Iris pigment epithelial cell (primary cell): ENCODE measurements at places on chromosomes 1 and 21.
A peak's percentile ranks its signal among the peaks of the same experiment; 100 is the strongest.

DNA sequence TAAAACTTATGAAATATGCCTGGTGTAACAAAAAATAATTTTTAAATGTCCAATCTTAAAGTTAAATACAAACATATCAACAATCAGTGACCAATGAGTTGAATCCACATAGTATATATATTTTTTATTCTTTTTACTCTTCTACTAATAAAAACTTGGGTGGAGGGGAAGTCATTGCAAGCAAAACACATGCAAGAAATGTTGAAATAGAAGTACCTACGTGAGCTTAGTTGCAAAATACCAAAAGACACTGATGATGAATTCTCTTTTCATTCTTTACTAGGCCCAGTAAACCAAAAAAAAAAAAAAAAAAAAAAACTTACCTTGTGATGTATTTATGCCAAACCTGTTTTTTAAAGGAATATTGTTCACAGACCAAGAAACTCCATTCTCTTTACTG, 26.4 kb upstream of the PLA2G4A start:
- DNase-seq, result no peak

DNA sequence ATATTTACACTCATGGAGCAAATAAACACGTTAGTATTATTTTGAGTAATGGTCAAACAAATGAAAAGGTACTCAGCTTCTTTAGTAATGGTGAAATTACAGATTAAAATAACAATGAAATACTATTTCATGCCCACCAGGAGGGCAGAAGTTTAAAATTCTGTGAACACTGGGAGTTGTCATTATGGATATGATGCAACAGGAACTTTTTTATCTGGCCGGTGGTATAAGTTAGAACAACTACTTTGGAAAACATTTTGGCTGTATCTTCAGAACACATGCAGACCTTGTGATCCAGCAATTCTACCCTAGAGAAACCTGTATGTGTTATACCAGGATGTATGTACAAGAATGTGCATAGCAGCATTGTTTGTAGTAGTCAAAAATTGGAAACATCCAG, 23.2 kb upstream of the PPP1R8 start:
- DNase-seq, result no peak

GRCh38 chr1:152052606-152053005, 15.8 kb upstream of the S100A11 start:
- peak; percentile 77 for DNase-seq

DNA sequence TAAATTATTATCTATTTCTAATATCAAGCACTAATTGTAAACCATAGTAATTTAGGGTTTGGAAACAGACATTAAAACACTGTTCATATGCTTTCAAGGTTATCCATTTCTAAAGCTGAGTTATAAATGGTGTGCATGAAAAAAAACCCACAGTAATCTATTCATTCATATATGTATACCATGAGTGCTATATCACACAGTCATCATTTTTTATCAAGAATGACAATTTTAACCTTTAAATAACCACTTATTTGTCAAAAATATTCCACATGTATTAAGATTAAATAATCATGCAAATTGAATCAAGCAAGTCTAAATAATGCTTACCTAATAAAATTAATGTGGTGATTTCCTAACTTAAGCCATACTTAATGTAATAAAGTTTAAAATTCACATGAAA, 6.0 kb downstream of the ZSWIM5 start:
- no peak for DNase-seq

- peak; percentile 76 for DNase-seq
Measured at GRCh38 chr1:67978890-67979516, 71.4 kb downstream of the DIRAS3 start.

GRCh38 chr1:173064011-173064410, 13.3 kb upstream of the TNFSF18 start:
- peak; percentile 69 for DNase-seq

GRCh38 chr1:230752407-230752806, 5.2 kb downstream of the CAPN9 start:
- DNase-seq, result no peak

- no peak for DNase-seq
Measured at GRCh38 chr1:29524285-29525065, 288.2 kb downstream of the PTPRU start.

GRCh38 chr21:26916799-26917198, 50.1 kb downstream of the ADAMTS5 start:
- DNase-seq, result no peak

DNA sequence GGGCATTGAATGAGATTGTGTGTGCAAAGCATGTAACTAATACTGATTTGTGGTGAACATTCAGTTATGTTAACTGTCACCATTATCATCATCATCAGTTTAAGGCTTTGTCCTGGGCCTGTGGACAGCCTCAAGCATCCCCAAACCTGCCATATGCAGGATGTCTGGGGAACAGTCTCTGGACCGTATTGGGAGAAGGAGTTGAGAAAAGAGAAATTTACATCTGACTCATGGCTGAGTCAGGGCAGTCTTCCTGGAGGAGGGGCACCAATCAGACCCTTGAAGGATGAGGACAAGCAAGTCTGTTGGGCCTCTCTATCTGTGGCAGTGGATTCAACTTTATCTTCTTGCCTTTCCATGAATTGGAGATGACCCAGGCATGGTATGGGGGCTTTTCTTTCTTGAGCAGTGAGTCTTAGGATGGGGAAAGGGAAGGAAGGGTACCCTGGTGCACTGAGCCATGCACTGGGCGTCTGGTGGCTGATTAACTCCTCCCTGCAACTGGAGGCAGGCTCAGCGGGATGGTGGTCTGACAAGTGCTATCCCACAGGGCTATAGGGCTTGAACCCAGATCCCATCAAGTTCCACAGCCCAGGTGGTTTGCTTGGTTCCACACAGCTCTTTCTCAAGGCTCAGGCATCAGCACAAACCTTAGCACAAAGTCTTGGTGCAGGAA, 2.9 kb downstream of the PADI3 start:
- peak; percentile 31 for DNase-seq

- DNase-seq, result peak; percentile 33
Measured at GRCh38 chr1:180923021-180923841, 10.5 kb downstream of the KIAA1614 start.

GRCh38 chr1:94803517-94804441, 16.4 kb upstream of the SLC44A3 start:
- no peak for DNase-seq

GRCh38 chr1:160863774-160864131, 1.1 kb upstream of the CD244 start:
- DNase-seq, result no peak

GRCh38 chr1:205930799-205931281, 12.4 kb downstream of the SLC26A9 start:
- DNase-seq, result no peak

DNA sequence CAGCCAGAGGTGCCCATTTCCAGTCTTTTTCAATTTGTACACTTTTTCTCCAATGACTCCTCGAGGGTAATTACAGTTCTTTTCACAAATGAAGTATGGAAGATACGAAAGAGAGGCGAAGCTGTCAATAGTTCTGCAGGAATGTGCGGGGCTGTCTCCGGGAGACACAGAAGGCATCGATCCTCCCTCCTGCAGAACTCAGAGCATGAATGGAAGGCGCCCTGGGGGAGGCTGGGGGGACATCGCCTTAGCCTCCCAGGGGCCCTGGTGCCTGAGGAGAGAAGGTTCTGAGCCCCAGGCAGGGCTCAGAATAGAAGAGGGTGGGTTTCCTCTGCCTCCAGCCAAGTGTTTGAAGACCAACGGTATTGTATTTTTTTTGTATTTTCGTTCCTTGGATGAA, 49.7 kb upstream of the GRIK3 start:
- DNase-seq, result no peak
